ENCODE measurements at places on chromosomes 1 and 21.

DNA sequence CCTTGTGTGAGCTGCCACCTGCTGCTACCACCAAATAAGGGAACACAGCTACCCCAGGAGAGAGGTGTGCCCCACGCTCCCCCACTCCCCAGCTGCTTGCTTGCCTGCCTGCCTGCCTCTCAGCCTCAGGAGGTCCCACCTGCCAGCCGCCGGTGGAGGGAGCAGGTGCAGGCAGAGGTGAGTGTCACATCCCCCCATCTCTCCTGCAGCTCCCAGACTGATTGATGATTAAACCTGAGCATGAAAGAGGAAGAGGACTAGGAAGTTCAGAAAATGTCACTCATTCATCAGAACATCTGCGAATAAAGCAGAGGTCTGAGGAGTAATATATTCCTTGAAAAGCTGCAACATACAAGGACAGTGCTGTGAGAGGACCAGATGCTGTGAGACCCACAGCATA lies 58.6 kb upstream of the HIVEP3 start:
- no peak for DNase-seq

DNA sequence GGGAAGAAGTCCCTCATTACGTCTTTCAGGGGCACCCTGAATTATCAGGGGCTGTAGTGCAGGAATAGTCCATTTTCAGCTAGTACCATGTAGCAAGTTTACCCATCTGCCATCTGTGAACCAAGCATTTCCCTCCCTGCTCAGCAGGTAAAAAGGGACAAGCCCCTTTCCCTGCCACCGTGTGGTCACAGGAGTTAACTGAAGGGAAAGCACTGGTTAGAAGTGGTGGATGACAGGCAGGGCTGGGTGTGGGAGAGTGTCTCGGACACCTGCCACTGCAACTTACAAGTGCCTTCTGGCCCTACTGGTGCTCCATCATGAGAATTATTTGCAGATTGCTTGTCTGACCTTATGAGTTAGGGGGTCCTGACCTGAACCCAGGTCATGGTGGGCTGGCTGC lies 32.0 kb upstream of the IGSF5 start:
- DNase-seq: no peak

DNA sequence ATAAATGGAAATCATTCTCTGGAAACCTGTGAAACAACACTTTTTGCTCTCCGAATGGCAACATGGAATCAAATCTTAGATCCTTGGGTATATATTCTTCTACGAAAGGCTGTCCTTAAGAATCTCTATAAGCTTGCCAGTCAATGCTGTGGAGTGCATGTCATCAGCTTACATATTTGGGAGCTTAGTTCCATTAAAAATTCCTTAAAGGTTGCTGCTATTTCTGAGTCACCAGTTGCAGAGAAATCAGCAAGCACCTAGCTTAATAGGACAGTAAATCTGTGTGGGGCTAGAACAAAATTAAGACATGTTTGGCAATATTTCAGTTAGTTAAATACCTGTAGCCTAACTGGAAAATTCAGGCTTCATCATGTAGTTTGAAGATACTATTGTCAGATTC lies 45.7 kb downstream of the PTGFR start:
- DNase-seq: no peak

DNA sequence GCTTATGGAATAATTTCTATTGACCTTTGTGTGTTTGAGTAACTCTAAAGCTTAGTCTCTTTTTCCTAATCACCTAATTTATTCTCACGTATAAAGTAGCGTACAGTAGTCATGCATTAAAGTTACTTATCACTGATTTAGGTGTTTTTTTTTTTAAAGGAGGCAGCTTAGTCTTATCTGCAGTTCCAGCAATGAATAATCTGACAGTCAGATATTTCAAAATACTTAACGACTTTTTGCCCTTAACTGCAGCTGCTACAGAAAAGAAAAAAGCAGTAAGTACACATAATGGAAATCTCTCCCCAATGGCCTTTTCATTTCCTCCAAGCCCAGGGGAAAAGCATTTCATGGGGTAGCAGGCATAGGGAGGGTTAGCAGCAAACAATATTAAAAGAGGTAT lies 54.6 kb downstream of the SLC35F3 start:
- DNase-seq: no peak

- DNase-seq: no peak
These were observed 664.3 kb downstream of the ADGRL2 start for GRCh38 chr1:82465024-82465423.

DNA sequence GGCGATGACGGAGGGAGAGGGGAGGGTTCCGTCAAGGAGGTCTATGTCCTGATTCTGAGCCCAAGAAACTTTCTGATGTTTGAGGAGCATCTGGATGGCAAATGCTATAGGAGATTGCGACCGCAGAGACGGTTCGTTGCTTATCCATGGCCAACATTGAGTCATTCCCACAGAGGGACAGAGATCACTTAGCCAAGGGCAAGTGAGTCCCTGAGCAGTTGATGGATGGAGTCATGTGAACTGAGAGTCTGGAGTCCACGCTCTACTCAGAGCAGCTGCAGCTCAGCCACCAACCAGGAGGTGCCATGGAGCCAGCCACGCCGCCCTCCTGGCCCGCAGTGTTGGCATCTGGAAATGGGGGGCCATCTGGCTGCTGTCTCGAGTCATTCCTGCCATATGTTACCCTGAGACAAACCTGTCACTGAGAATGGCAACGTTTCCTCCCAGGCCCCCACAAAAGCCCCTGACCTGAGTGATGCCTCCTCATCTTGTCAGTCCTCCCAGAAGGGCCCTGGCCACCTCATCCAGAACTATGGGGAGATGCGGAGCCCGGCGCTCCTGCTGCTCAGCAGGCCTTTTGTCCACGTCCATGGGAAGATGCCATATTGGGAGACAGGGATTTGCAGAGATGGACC lies 58.6 kb downstream of the ATP5PO start:
- DNase-seq: no peak

GRCh38 chr1:202158810-202159533 lies 1.4 kb downstream of the PTPN7 start:
- no peak for DNase-seq

GRCh38 chr1:171655746-171656116 lies 3.2 kb upstream of the MYOC start:
- no peak for DNase-seq

- no peak for DNase-seq
These were observed 337.1 kb downstream of the HHIPL2 start for GRCh38 chr1:222210776-222211175.

- DNase-seq: peak; percentile 84
These were observed 7.0 kb upstream of the TRIT1 start for GRCh38 chr1:39890273-39890672.

DNA sequence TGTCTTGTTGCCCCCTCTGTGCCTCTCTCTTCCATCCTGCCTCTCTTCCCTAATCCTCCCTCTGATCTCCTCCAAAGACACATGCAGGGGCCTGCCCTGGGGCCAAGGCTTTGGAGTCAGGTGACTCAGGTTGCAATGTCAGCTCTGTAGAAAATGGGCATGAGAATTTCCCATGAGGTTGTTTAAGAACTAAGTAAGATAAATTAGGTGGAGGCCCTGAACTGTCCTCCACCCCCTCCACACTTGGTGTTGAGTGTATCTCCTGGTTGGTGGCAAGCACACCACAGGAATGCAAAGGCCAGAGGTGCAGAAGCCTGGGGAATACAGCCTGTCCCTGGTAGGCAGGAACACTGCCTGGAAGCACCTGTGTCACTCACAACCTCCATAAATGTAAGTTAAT lies 63.9 kb upstream of the GRIK3 start:
- DNase-seq: no peak

GRCh38 chr1:51048670-51049069 lies 53.4 kb upstream of the C1orf185 start:
- no peak for DNase-seq

DNA sequence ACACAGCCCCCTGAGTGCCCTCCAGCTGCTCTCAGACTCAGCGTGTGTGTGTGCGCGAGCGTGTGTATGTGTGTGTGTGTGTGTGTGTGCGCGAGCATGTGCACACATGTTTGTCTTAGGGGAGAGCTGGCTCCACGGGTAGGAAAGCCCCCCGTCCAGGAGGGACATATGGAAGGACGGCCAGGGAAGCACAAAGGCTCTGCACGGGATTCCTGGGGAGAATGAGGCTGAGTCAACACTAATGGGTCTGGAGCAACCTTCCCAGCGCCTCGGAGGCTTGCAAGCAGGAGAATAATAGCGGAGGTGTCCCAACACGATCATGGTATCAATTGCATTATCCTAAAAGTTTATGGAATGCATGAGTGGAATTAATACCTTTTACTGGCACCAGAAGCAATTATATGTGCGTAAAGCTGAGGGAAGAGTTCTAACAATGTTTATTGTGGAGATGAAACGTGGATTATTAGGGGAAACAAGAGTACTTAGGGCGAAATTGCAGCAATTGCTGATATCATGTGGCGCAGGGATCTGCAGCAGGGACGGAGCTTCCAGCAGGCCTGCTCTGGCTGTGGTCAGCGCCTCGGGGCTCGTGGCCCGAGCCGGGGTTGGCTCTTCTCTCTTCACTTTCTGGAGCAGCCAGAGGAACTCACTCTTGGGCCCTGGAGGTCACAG lies 40.3 kb upstream of the CCDC27 start:
- no peak for DNase-seq

DNA sequence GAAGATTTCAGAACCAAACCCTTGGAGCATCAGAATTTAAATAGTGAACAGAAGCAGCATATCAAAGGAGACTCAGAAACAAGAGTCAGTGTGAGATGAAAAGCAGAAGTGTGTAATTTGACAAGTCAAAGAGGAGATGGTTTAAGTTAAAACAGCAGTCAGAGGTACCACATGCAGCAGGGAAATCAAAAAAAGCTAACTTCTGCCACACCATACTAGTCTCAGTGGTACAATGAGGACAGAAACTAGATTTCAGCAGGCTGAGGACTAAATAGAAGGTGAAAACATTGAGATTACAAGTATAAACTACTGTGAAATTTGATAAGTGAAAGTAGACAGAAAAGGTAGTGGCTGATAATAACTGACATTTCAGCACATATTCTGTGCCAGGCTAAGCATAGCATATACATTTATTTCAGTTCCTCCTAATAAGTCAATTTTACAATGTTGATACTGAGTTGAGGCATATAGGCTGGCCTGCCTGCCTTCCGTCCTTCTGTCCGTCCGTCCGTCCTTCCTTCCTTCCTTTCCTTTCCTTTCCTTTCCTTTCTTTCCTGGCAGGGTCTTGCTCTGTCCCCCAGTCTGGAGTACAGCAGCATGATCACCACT lies 12.6 kb downstream of the SUCO start:
- no peak for DNase-seq

GRCh38 chr1:7970246-7970645 lies 8.7 kb downstream of the PARK7 start:
- no peak for DNase-seq
